ENCODE measurements at places on chromosomes 11 and 22.
A peak's percentile ranks its signal among the peaks of the same experiment; 100 is the strongest.

DNA sequence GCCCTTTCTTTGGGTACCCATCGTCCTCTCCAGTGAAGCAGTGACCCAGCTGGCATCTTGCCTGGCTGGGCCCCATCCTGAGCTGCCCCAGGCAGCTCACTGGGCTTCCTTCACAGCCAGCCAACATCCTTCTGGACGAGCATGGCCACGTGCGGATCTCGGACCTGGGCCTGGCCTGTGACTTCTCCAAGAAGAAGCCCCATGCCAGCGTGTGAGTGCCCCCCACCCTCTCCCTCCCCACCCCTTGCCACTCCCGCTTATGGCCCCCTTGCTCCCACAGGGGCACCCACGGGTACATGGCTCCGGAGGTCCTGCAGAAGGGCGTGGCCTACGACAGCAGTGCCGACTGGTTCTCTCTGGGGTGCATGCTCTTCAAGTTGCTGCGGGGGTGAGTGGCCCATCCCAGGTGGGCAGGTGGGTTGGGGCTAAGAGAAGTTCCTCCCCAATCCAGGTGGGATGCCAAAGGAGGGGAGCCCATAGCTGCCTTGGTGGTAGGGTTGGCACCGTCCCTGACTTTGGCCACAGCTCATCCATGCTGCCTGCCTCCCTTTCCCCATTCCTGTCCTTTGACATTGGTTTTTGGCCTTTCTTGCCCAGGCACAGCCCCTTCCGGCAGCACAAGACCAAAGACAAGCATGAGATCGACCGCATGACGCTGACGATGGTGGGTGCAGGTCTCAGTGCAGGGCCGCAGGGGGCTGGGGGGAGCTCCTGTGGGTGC, 6.8 kb upstream of the ANKRD13D start:
- DNase-seq: no peak

- no peak for DNase-seq
These were observed 52.8 kb downstream of the BCR start for GRCh38 chr22:23233084-23233531.

GRCh38 chr11:127656116-127656836, 655.7 kb upstream of the KIRREL3 start:
- DNase-seq: no peak

DNA sequence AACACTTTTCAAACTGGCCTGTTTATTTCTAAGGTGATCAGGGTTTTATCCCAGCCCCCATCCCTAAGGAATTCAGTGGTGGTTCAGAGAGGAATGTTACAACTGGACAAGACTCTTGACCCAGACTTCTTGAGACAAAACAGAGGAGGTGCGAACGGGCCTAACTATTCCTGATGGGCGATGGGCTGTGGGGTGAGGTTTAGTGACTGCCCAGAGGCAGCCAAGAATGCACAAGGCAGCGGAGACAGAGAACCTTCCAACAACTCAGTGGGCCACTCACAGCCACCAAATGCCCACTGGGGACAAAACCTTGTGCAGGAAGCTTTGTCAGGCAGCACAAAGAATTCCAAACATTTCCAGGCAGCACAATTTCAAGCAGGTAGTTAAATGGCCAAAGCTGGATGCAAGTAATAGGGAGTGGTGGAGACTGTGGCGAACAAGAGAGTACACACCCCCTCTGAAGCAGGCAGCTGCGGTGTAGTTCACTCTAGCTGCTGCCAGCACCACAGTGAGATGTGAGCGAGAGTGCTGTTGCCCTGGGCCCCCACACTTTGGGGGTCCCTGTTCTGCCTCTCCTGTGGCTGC, 29.2 kb downstream of the SCUBE1 start:
- DNase-seq: no peak

- no peak for DNase-seq
These were observed 36.8 kb upstream of the CSTF3 start for GRCh38 chr11:33197915-33198727.

DNA sequence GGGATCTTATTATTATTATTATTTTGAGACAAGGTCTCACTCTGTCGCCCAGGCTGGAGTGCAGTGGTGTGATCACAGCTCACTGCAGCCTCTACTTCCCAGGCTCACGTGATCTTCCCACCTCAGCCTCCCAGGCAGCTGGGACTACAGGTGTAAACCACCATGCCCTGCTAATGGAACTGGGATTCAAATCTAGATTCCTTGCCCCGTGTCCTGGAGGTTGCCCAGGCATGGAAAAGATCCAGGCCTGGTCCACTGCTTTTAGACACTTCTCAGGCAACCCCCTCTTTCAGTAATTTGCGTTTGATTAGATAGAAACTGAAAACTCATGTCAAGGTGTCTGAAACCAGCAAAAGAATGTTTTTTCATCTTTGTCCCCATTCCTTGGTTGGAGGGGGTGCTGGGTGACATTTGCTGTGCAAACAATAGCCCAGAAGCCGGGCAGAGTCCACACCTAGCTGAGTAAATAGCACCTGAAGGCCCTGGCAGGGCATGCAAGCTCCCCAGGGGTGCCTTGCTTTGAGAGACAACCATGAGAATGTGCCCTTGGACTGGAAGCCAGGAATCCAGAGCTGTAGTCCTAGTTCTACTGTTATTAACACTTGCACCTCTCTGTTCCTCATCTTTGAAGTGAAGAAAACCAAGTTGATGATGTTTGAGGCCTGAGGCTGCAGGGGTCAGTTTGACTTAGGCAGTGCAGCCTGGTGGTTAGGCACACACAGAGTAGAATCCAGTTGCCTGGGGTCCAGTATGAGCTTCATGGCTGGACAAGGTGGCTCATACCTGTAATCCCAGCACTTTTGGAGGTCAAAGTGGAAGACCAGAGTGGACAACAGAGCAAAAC, 19.1 kb upstream of the XBP1 start:
- no peak for DNase-seq

GRCh38 chr11:7423946-7424345, 61.4 kb upstream of the OLFML1 start:
- DNase-seq: no peak

DNA sequence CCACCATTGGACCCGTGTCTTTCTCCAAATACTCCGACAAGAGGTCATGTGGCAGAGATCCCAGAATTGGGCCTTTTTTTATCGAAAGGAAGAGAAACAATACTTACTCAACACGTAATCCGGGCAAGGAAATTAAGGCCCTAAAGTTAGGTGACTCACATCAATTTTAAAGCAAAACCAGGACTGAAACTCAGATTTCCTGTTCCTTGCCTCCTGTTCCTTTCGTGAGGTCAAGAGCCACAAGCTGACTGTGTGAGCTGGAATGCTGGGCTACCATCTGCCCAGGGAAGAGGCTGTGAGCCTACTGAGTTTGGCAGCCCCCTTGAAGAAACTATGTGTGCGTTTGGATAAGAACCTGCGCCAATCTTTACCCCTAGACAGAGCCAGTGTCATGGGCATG, 27.1 kb upstream of the MRGPRX2 start:
- no peak for DNase-seq

DNA sequence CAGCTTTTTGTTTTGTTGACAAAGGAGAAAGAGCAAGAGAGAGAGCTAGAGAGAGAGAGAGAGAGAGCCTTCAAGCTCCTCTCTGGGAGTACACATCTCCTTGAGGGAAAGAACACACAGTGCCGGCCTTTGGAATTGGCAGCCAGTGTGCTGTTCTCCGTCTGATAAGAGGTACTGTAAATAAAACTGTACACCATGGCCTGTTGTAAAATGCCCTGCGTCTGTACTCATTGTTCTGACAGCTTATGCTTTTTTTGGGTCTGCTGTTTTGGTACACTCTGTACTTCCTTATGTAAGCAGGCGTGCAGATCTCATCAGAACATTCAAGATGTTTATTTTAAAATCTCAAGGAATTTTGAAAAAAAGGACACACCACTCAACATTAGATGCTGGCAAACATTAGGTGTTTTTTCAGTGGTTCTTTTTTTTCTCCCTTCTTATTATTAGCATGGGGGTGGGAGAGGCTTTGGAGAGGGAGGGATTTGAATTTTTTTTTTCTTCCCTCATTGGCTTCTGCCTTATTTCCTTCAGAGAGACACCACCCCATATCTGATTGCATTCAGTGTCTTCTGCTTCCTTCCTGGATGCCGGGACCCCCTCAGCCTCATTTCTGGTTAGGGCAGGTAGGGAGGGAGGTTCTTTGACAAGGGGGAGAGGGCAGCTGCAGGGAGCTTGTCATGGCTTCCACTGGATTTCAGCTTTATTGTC, 116.8 kb upstream of the NNMT start:
- no peak for DNase-seq

DNA sequence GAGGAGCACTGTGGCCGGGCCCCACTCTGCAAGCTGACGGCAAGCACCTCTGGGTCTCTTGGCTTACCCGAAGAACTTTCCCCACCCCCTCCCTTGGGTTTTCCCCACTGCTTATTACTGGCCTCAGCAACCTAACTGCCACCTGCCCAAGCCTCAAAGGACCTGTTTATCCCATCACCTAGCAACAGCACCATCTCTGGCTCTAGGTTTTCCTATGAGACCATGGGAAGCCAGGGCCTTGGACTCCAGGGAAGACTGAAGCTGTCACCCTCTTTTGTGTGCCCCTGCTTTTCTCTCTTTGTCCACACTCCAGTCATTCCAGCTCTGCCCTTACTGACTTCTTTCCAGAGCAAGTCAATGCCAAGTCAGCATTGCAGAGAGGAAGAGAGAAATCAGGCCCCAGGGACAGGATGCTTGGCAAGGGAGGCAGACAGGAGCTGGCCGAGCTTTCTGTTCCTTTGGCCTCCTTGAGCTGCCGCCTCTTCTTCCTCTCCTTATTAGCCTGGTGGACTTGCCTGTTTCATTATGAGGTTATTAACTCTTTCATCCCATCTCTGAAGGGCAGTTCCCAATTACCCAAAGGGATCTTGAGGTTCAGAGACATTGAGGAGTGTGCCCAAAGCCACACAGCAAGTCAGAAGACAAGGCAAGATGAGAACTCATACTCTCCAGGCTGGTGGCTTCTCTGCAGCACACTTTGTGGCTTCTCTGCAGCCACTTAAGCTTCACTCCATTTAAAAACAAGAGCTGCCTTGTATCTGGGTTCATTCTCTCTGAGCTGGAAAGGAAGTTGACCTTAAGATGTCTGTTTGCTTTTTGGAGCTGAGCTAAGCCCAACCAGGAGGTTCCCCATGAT, at the start of gene SMIM35:
SMIM35 (minus strand) TSS at position 51 of the 856 bp plus-strand sequence. CDS start 206 bp downstream, outside the sequence.
- no peak for DNase-seq

DNA sequence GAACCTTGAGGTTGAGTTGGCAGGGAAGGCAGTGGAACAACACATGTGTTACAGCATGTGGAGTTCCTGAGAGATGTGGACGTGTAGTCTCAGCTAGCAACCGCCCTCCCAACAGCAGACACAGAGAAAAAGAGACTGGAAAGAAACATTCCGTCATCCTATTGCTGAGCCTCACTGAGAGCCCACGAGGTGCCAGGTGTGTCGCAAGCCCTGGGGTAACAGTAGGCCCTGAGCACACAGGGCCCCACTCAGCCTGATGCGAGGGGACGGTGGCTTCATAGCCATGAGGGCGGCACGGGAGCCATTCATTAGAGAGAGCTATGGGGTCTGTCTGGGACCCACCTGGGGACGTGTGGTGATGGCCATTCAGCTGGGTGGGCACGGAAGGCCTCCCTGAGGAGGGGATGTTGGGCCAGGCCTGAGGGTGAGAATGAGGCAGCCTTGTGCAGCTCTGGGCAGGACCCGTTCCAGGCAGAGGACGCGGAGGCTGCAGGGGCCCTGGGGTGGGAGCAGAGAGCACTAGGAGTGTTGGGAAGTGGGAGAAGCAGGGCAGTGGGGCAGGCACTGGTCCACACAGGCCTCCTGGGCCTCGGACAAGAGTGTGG, 26.2 kb downstream of the MPPED1 start:
- no peak for DNase-seq

- peak; percentile 33 for DNase-seq
These were observed 52.0 kb upstream of the ELF5 start for GRCh38 chr11:34565417-34566207.

DNA sequence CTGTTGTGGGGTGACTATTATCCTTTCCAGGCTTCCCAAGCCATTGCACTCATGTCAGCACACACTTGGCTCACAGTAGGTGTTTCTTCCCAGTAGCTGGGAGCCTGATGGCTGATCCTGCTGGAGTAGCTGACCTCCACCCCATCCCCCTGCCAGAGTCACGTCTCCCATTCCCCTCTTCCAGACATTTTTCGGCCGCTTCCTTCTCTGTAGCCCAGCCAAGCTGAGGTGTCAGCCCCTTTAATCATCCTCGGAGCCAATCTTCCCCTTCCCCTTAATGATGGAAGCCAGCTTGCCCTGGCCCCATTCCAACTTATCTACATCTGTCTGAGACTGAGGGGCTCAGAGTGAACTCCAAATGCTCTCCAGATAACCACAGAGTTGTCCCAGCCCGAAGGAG, 550.7 kb downstream of the MN1 start:
- DNase-seq: no peak

- DNase-seq: peak; percentile 46
These were observed 492.9 kb upstream of the KIRREL3 start for GRCh38 chr11:127493330-127494022.

- DNase-seq: peak; percentile 6
These were observed 31.9 kb downstream of the FLI1 start for GRCh38 chr11:128725630-128726319.

DNA sequence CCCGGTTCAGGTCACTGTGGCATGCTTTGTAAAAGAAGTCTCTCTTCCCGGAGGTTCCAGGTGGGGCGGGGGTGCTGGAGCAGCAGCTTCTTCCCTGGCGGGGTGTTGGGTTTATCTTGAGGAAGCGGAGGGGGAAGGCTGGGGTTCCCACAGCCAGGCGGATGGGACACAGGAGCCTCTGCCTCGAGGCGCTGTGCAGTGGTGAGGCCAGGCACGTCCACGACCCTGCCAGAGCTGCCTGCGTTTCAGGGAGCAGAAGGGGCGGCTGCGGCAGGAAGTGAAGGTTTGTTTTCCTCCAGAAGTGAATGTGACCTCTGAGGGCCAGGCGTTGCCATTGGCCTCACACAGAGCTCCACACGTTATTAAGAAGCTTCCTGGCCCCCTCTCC, 20.1 kb upstream of the ADORA2A start:
- no peak for DNase-seq

- no peak for DNase-seq
These were observed 118.3 kb upstream of the CD82 start for GRCh38 chr11:44446996-44447771.

DNA sequence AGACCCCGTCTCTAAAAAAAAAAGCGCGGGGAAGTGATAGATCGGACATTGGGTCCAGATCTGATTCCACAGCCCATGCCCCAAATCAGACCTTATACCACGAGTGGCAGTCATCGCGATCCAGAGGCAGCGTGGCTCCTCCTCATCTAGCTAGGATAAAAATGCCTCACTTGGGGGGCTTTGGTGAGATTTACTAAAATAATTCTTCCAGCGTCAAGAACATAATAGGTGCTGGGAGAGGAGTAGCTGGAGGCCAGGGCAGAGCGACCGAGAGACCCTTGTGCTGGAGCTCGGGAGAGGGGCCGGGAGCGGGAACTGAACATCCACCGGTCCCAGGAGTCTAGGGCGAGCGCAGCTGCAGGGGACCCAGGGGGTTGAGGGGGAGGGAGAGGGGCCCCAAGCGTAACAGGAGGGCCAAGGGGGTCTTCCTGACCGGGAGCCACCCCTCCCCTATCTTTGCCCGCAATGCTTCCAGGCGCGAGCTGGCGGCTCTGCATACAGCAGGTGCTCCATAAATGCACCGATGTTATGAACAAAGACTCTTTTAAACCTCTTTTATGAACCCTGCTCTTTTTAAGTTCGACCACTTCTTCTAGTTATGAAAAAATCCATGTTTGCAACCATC, 823 bp upstream of the CPT1A start:
- DNase-seq: no peak

GRCh38 chr11:63613517-63614135, 607 bp downstream of the PLAAT3 start:
- DNase-seq: peak; percentile 43
